ENCODE measurements at places on chromosomes 4 and X.
A peak's percentile ranks its signal among the peaks of the same experiment; 100 is the strongest.

GRCh38 chr4:85420831-85421230, 54.1 kb upstream of the ARHGAP24 start:
- no peak for DNase-seq

DNA sequence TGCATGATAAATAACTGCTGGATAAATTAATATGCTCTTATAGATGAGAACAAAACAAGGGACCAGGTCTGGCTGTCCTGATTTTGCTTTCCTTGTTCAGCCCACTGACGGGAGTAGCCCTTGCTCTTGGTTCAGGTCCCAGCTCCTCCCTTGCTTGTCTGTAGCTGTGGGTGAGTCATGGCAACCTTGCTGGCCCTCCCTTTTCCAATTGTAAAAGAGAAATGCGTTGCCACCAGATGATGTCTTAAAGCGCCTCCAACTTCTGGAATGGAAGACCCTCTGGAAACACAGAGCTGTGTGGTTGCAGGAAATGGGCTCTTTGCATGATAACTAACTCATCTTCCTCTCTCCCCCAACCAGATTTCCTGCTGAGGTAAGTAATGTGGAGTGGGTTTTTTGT, 171.4 kb downstream of the AASDH start:
- no peak for DNase-seq

GRCh38 chr4:87851953-87852352, 19.2 kb downstream of the MEPE start:
- DNase-seq = no peak

- DNase-seq = no peak
Measured at GRCh38 chr4:40502934-40503333, 126.7 kb downstream of the RBM47 start.

DNA sequence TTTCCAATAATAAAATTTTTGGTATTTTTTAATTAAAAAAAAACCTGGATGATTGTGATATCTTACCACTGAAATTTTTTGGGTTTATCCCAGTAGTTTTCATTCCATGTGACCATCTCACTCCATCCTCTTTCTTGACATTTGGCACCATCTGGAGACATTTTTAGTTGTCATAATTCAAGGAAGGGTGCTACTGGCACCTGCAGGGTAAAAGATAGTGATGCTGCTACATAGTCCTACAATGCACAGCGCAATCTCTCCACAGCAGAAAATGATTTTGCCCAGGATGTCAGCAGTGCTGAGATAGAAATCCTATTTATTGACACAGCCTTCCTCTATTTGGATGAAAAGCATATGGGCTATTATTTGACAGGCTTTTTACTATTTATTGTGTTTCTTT, 79.3 kb downstream of the RBPJ start:
- DNase-seq = no peak

- no peak for DNase-seq
Measured at GRCh38 chrX:150421816-150422215, 58.7 kb downstream of the MAMLD1 start.

GRCh38 chr4:109989044-109989443, 76.4 kb downstream of the EGF start:
- no peak for DNase-seq

DNA sequence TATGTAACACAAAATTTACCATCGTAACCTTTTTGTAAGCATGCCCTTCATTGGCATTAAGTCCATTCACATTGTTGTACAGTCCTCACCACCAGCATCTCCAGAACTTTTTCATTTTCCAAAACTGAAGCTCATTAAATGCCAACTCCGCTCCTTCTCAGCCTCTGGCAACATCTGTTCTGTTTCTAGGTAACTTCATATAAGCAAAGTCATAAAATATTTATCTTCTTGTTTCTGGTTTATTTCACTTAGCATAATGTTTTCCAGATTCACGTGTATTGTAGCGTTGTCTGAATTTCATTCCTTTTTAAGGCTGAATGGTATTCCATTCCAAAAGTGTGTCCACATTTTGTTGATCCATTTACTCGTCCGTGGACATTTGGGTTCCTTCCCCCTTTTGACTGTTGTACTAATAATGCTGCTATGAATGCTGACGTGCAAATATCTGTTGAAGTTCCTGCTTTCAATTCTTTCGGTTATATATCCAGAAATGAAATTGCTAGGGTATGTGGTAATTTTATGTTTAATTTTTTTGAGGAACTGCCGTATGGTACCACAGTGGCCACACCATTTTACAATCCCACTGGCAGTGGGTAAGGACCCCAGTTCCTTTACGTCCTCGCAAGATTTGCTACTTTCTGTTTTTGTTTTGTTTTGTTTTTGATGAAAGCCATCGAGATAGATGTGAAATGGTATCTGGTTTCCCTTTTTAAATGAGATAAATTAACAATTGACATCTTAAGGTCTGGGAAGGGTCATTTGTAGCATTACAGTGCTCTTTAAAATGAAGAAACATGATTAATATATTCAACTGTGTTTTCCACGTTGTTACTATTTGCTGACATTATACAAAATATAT, 63.4 kb downstream of the PTTG2 start:
- no peak for DNase-seq

DNA sequence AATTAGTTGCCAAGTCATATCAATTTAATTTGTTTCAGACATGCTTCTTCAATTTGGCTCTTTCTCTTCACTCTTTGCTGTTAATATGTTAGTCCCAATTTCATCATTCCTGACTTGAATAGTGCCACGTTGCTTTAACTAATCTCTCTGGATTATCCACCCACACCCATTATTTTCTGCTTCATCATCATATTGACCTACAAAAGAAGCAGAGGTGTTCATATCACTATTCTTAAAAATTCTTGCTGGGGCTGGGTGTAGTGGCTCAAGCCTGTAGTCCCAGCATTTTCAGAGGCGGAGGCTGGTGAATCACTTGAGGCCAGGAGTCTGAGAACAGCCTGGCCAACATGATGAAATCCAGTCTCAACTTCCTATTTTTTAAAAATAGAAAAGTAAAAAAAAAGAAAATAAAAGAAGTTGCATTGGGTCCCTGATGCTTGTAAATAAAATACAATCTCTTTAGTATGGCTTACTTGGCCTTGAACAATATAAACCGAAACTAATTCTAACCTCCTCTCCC, 65.7 kb upstream of the KCNIP4 start:
- no peak for DNase-seq

GRCh38 chr4:77201857-77202256, 44.9 kb downstream of the CCNG2 start:
- no peak for DNase-seq

DNA sequence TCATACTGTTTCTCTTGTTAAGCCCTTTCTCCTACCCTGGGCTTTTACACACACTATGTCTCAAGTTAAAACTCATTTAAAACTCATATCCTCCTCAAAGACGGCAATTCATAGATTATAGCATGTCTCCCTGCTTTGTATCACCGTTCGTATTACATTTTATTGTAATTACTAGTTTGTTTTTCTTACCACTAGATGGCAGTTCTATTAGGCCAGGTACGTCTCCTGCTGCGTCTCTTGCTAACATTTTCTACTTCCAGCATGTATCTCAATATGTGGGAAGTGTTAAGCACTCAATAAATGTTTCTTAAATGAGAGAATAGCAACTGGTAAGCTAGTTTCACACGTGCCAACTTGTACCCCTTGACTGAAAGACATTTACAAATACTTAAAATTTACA, 450.3 kb upstream of the PCDH7 start:
- DNase-seq = no peak

DNA sequence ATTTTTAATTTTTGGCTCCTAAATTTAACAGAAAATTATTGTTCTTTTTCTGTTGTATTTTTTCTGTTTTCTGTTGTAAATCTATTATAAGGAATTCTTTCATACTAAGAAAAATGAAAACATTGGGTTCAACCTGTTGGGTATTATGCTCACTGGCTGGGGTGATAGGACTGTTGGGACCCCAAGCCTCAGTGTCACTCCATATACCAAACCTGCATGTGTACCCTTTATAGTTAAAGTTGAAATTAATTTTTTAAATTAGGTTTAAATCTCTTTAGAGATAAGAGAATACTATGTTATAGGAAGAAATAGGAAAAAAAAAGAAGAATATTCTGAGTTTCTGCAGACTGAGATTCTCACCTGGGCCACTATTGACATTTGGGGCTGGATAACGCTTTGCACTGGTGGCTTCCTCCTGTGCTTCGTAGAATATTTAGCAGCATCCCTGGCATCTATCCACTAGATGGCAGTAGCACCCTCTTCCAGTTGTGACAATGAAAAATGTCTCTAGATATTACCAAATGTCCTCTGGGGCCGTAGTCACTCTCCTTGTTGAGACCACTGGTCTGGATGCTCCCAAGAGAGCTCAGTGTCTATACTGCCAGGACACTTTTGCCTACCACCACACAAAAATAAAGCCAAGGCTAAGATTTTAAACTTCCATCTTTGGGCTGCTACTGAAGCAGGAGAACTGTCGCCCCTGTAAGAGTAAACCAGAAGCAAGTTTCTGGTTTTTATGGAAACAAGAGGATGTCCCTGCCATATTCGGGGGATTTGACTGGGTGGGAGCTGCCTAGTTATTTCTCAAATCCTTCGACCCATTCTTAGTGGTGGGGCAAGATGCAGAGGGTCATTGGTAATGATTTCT, 22.4 kb upstream of the CLTRN start:
- DNase-seq = peak; percentile 78
